ENCODE measurements at places on chromosomes 16 and 17.

DNA sequence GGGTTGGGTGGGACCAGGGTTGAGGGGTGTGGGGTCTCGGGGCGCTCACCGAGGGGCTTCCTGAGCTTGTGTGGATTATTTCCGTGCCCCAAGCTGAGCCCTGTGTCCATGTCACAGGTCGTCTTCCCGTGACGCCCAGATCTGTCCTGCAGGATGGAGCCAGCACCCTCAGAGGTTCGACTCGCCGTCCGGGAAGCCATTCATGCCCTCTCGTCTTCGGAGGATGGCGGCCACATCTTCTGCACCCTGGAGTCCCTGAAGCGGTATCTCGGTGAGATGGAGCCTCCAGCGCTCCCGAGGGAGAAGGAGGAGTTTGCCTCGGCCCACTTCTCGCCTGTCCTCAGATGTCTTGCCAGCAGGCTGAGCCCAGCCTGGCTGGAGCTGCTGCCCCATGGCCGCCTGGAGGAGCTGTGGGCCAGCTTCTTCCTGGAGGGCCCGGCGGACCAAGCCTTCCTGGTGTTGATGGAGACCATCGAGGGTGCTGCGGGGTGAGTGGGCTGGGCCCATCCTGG, 1.0 kb downstream of the TELO2 start:
- DNase-seq: no peak

GRCh38 chr17:78300962-78301820, 58.7 kb downstream of the SOCS3 start:
- no peak for DNase-seq

DNA sequence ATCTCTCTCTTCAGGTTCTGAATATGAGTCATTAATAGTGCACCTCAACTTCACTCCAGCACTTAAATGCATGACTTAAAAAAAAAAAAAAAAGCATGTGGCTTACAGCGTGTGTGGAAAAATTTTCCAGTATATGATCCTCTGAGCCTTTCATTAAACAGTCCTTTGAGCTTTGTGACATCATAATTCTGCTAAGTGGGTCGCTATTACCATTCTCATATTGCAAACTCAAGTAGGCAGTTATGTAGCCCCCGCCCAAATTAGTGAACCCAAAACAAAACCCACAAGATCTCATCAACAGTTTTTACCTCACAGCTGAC, 672 bp downstream of the CMTR2 start:
- DNase-seq: no peak

- no peak for DNase-seq
Observed at GRCh38 chr17:78027121-78027520, 68.6 kb downstream of the TNRC6C start.

DNA sequence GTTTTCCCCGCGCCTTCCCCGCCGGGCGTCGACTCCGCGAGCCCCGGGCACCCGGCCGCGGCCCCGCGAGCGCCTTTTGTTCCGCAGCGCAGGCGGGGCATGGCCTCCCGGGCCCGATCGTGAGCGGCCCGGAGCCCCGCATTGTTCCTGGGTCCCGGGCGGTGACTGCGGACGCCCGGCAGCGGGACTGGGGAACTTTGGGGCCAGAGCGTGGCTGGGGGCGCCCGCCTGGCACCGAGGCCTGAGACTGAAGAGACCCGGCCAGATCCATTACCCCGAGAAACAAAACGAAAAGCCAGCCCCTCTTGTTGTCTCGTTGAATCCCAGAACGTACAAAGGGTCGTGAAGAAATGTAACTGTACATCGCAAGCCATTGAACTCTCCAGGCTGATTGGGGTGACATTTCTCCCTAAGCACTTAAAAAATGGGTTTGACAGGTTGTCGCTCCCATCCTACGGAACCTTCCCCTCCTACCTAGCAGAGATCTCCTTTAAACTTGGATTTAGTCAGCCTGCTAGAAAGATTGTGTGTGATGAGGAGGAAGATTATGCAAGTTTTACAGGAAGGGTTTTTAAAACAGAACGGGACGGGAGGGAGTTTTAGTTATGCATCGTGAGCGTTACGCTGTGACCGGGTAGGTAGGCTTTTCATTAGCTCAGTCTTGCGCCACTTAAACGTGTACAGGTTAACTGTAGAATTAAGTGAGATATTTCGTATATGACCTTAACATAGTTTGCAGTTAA, 825 bp downstream of the METTL9 start:
- no peak for DNase-seq

DNA sequence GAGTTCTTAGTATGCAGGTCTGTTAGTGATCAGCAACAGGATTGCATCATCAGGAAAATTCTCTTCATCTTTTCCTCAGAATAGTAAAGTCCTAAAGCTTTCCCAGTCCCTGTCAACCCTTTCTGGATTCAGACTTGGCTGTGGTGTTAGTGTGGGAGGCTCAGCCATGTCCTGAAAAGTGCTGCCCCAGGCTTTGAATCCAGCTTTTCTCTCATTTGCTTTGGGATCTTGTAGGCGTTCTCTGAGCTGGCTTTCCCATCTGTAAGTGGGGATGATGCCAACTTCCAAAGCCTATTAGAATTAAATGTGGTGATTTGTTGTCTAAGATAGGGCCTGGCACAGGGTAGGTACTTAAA, 3.0 kb downstream of the ALKBH5 start:
- no peak for DNase-seq

DNA sequence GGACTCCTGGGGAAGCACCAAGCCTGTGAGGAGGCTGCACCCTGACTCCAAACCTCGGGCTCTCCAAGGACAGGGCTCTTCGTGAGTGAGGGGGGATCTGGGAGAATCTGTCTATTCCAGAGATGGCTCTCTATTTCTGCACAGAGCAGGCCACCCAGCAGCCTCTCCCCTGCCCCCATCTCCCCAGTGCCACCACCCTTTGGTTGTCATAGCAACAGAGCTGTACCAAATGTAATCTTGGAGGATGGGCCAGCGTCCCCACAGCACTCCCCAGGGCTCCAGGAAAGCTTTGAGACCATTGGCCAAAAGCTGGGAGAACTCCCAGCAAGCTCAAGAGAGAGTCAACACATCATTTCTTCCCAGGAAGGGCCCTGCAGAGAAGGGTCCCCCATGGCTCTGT, 49.3 kb downstream of the ABCC12 start:
- no peak for DNase-seq

DNA sequence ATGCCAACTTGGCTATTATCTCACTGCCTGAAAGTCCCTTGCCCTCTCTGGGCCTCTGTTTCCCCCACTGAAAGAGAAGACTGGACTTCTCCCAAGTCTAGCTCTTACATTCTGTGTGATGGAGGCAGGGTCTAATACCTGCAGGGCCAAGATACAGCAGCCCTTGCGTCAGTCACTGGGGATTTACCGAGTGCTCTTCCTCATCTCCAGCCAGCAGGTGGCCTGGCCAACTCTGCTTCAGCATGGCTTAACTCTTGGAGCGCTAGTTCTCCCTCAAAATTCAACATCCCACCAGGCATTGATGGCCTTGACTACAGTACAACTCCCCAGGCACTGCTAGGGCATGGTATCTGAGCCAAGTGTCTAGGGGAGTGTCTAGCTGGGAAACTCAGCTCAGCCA, 19.9 kb upstream of the MTMR4 start:
- DNase-seq: no peak

DNA sequence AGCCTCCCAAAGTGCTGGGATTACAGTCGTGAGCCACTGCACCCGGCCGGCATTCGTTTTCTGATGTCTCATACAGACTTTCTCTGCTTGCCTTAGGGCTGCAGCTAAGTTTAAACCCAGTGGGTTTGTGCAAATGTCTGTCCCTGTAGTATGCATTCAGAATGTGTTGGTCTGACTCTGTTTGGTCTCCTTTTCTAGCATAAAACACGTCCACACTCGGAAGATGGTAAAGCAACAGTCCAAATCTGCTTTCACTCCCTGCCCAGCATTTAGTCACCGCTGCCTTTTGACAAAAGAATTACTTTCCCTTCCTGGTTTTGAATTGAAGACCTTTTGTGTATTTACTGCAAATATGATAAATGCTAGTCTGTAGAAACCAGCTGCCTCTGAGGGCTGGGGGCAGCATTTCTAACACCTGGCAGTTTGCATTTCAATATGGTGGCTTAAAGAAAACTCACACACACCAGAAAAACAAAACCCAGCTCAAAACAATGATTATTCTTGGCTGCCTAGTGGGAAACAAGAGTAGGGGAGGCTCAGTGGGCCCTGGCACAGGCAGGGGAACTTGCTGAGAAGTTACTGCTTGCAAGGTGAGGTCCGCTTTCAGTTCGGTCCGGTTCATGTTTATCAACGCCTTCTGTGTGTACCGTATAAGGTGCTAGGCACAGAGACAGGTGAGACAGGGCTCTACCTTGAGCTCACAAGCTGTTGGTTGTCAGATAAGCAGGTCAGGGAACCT, 56.9 kb downstream of the MSI2 start:
- DNase-seq: no peak

DNA sequence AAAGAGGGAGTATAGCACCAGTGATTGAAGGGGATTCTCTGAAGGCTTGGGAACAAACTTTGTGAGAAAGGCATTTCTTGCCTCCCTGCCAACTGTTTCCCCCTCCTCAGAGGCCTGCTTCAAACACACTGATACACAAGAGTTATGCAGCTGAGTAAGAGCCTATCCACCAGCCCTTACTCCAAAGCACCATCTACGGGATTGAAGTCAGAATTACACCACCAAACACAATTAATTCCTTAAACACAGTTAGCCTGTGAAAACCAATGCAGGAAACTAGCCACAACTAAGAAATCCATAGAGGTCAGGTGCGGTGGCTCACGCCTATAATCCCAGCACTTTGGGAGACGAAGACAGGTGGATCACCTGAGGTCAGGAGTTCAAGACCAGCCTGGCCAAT, 138.3 kb downstream of the SHCBP1 start:
- no peak for DNase-seq

GRCh38 chr16:20952139-20952920, 51.8 kb downstream of the LYRM1 start:
- DNase-seq: no peak

DNA sequence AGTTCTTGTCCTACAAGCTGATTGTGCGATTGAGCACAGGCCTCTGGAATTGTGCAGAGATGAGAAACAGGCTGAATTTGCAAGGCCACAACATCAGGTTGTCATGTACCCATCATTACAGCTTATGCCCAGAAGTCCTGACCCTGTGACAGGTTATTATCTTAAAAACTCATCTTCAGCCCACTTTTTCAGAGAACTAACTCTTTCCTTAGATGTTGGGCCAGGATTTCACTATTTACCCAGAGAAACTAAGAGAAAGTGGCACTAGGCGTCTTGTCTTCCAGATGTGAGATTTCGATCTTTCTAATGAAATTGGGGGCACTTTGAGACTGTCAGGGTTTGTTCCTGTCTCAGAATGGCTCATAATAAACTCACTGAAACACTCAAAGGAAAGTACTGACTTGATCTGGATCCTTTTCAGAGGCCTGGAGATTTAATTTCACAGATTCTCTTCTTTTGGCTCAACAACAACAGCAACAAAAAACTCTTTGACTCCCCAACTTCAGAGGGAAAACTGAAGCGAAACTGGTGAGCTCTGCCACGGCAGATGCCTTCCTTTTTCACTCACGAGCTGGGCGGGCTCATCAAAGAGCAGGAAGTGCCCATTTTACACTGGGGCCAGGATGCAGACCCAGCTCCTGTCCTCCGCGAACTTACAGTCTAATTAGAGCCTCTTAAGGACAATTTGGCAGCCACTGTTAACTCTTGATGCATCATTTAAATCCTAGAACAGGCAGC, 17.7 kb upstream of the SLC12A3 start:
- DNase-seq: no peak

DNA sequence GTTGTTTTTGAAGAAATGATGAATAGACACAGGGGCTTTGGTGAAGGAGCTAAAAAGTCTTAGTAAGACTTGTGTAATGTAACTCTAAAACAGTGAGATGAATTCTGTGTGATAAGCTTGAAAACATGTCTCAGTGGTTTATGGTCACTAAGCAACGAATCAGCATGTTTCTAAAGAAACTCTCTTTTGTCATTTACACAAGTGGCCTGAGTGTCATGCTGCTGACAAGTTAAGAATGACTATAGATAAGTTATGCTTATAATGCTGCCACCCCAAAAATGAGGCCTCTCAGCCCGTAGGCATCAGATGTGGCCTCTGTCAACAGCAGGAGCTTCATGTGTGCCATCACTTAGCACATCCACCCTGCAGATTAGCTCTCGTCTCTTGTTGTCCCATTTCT, 8.7 kb downstream of the COX10 start:
- DNase-seq: no peak

GRCh38 chr16:15879255-15879811, 9.1 kb downstream of the CEP20 start:
- no peak for DNase-seq

DNA sequence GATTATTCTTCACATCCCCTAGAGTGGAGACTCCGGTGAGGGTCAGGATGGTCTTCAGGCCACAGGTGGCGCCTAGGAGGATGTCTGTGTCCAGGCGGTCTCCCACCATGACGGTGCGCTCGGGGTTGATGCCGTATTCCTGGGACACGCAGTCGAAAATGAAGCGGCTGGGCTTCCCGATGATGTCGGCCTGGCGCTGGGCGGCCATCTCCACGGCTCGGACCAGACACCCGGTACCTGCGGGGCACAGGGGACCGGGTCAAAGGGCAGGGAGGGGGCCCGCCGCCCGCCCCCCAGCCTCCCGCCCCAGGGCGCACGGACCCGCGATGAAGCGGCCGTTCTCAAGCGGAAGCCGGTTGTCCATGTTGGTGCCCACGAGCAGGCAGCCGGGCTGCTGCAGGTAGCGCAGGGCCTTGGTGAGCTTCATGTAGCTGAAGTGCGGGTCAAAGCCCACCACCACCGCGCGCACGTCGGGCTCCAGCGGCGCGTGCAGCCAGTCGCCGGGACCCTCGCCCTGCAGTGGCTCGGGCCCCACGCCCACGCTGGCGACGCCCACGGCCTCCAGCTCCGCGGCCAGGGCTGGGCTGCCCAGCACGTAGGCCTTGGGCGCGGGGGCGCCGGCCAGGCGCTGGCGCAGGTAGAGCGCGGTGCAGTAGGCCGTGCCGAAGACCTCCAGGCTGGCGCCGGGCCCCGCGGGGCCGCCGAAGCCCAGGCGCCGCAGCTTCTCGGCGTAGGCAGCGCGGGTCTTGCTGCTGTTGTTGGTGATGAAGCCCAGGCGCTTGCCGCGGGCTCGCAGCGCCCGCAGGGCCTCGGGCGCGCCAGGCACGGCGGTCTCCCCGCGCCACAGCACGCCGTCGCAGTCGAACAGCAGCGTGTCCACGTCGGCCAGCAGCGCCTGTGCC, 572 bp downstream of the PGP start:
- no peak for DNase-seq

DNA sequence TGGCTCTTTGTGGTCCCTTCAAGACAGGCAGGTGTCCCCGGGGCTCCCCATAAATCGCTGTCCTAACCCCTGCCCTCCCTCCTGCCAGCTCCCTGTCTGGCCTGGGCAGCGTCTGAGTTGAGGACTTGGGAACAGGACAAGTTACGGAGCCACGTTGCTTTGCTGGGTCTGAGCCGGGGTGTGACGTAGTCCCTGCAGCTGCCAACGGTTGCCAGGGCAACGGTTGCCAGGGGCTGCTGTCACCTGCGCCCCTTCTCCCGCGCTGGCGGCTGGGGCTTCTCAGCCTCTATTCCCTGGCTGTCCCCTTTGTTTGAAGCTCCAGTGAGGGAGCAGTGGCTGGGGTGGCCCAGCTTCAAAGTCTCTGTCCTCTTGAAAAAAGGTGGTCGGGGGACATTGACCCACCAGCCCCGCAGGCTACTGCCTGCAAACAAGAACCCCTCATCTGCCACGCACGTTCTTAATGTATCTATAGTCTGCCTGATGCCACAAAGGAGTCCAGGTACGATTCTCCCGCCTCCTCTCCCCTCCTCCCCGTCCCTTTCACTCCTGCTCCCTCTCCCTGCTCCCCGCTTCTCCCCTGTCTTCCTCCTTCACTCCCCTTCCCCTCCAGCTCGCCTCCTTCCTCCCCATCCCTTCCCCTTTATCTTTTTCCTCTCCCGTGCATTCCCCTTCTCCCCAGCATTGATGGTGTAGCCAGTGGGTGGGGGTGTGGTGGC, 10.9 kb downstream of the ADGRG1 start:
- no peak for DNase-seq

All from esophagus squamous epithelium (tissue), 5 donors.